NCI-H1092 treated with DMSO at 0.1 percent for 48 hours (cell line): ENCODE measurements at places on chromosomes 11 and 22.

- peak; percentile 45 for DNase-seq
These were observed 30.5 kb downstream of the ARAP1 start for GRCh38 chr11:72721689-72722049.

GRCh38 chr22:46744581-46744980 lies 6.5 kb upstream of the CERK start:
- DNase-seq: no peak

DNA sequence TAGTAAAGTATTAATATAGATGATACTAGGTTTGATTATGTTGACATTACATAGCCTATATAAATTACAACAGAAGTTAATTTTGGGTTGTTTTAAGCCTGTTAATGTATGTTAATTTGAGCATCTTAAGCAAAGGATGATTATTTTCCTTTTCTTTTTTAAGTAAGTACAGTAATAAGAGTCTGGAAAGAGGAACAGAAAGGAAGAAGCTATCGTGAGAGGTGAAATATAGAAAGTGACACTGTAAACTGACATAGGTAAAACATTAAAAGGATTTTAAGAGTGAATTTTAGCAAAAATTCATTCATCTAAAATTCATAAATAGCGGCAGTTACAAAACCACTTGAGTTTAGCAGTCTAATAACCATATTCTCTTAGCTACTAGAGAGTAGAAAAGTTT lies 45.5 kb downstream of the FAR1 start:
- DNase-seq: no peak

DNA sequence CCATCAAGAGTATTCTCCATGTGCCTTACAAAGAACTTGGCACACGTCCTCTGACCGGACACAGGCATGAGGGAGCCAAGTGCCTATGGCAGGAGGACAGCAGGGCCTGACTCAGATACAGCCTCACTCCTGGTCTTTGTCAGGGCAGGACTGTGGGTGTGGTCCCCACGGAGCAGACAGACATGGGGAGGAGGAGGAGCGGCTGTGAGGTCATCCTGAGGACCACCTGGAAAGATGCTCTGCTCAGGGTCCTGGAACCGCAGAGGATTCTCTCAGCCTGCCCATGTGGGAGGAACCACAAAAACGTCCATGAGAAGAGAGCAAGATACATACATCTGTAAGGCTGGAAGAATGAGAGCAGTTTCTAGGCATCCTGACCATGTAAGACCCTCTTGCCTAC lies 576.3 kb downstream of the BRD1 start:
- DNase-seq: no peak

- no peak for DNase-seq
These were observed 4.3 kb downstream of the SHANK3 start for GRCh38 chr22:50676661-50677492.

GRCh38 chr11:65419772-65420481 lies 2.7 kb upstream of the NEAT1 start:
- no peak for DNase-seq

- no peak for DNase-seq
These were observed 46.4 kb downstream of the QSER1 start for GRCh38 chr11:32939046-32939445.

GRCh38 chr22:47807506-47807905 lies 1045.1 kb downstream of the TBC1D22A start:
- DNase-seq: no peak

GRCh38 chr11:3200388-3201111 lies 18.1 kb downstream of the MRGPRG start:
- DNase-seq: no peak

GRCh38 chr22:16912281-16912680 lies 87.1 kb upstream of the XKR3 start:
- DNase-seq: no peak
